GM23338 (cell line): ENCODE measurements at places on chromosomes 7 and 10.

GRCh38 chr10:3714967-3715366 is 70.0 kb downstream of the KLF6 start:
- no peak for DNase-seq

DNA sequence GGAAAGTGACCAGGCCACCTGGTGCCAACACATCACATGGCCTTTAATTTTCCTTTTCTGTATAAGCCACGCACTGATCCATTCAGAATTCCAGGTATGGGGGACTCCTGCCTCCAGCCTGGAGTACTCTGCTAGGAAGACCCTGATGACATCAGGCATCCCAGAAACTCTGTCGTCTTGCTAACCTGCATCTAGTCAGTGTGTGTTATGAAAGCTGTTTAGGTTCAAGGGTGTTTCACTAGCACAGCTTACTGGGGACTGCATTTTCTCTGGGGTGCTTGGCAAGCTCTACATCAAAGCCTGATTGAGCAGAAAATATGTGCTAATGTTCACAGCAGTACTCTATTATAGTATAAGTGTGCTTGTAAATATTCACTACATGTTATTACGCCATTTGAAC is 100.6 kb upstream of the MGMT start:
- no peak for DNase-seq

DNA sequence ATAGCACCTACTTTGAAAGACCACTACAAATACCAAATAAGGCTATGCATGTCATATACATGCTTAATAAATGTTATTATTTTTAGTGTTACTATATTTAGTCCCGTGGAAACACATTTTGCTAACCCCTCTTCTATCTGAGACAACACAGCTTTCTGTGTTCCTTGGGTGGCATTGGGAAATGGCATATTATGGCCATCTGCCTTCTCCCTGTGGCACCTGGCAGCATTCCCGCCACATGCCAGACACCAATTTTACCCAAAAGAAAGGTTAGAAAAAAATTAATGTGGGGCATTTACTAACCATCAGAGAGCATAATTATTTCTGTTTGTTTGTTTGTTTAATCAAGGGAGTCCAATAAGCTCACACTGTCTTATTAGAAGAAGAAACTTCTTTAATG is 168.6 kb upstream of the ETV1 start:
- no peak for DNase-seq

DNA sequence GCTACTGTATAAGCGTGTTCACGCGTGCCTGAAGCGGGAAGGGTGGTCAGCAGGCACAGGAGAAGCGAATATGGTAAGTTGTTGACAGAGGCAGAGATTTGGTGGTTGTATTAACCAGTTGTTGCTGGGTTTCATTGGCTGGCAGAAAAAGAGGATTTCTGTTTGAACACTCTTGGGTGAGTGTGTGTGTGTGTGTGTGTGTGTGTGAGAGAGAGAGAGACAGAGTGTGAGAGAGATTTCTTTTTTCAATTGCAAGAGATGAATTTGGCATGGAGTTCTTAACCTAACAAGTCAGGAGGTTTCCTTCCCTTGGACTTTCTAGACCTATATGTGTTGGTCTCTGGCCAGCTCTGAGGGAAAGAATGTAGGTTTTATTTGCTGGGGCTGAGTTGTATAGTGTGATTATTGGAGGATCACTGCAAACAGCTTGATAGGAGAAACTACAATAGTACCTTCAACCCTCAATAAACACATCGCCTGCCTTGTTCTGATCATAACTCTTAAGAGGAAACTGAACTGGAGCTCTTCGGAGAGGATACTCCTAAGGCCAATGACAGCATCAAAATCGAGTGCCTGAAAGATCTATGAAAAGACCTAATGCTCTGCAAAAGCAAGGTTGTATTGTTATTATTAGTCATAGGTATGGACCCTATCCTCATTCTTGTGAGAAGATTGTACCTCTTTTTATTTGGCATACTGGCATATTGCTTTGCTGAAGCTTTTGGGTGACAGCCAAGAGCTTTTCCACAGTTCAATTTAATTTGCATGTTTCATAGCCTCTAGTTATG is 1.2 kb downstream of the MCU start:
- no peak for DNase-seq

DNA sequence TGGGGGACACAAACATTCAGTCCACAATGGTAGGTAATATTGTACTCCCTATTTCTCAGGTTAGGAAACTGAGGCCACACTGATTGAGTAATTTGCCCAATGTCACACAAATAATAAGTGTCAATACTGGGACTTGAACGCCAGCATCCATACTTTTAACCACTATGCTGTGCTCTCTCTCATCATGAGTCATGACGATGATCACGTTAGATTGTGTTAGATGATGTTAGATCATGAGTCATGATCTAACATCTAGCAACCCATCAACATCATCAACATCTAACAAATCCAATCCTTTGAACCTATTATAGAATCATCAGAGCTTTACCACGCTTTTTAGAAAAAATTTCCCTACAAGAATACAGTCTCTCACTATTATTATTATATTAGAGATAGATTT is 28.1 kb upstream of the HERPUD2 start:
- DNase-seq = no peak

GRCh38 chr7:155533827-155534690 is 12.3 kb downstream of the CNPY1 start:
- DNase-seq = peak; percentile 89

DNA sequence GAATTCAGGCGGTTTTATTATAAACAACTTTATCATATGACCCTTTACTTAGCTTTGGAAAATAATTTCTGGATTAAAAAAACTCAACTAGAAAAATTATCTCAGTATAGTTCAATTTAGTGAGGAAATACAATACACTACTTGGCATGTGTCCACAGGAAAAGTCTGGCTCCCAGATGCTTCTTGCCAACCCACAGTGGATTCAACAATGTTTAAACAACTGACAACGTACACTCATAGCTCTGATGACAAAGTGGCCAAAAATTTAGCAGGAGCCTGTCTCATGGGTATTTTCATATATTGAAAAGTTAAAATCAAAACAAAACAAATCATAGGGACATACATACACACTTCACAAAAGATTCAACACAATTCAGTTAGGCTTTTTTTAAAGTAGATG is 158.8 kb downstream of the SKAP2 start:
- no peak for DNase-seq

DNA sequence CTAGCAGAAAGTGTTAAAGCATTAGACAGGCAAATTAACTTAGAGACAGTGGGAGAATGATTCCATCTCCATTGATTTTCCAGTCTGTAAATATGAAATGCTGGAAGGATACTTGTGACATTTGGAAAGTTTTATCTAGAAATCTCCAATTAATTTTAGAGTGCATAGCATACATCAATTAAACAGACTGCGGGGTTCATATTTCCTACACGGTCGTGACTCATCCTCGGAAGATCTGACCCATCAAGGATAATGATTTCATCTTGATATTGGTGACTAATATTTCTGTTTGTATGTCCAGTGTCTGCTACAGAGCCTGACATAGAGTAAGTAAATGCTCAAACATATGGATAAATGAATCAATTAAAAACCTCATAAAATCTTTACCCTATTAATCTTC is 474.9 kb downstream of the KCNMA1 start:
- DNase-seq = no peak

GRCh38 chr7:138374119-138374693 is 85.9 kb upstream of the TRIM24 start:
- no peak for DNase-seq

- DNase-seq = no peak
These were observed 5.6 kb downstream of the BZW2 start for GRCh38 chr7:16651396-16652239.

GRCh38 chr10:122466951-122467381 is 5.6 kb downstream of the HTRA1 start:
- DNase-seq = no peak

- DNase-seq = no peak
These were observed 167.1 kb upstream of the SMIM30 start for GRCh38 chr7:113285411-113285810.

- DNase-seq = no peak
These were observed 24.7 kb upstream of the TSPAN13 start for GRCh38 chr7:16728811-16729210.

GRCh38 chr10:44725404-44725803 is 185.7 kb upstream of the TMEM72 start:
- DNase-seq = no peak

DNA sequence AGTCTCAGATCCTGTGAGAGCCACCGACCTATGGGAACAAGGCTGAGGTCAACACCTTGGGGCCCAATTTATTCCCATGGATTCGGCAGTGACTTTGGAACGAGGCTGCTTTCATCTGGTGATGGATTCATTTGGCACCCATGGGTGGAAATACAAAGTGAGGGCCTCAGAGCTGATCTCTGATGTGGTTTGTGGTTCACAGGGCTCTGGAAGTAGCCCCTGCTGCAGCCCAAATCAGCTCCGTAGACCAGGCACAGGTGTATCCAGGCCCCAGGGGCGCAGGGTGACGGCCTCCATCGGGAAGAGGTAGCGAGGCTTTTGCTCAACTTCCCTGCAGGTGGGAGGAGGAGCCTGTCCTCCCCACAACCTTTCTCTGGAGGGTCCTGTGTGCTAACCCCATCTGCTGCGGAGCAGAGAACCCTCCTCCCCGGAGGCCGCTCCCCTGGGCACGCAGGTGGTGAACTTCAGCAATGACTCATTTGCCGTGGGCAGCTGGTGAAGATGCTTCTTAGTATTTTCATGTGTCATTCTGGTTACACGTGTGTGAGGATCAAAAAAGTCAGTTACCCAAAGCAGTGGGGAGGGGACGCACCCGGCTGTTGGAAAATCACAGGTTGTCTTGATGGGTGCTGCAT is 7.5 kb upstream of the JAKMIP3 start:
- no peak for DNase-seq

- no peak for DNase-seq
These were observed 340.9 kb upstream of the PCDH15 start for GRCh38 chr10:55141892-55142291.

DNA sequence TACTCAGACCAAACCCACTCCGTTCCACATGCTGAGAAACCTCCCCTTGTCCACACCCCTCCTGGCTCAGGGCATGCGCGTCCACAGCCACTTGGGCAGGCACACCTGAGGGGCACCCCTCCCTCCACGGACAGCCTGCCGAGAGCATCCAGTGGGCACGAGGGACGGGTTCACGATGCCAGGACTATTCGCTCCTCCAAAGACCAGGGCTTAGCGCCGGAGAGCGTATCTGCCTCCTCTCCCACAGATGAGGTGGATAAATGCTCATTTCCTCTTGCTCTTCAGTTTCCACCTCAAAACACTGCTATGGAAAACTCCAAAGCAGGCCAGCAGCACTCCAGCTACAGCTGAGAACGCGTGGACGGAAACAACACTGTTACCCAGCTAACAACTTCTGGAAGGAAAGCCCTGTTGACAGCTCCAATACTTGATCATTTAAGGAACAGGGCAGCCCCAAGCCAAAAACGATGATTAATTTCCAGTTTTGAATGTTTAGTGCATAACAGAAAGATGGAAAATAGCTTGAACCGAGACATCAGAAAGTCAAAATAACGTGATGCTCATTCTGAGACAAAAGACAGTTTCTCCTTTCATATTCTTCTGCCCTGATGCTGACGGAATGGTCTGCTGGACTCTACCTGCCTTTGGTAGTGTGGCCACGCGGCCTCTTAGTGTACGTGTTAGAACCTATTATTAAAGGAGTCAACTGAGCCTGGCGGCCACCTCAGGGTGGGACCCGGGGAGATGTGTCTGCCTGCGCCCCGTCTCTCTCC is 204.7 kb downstream of the DNAJB6 start:
- DNase-seq = no peak

- no peak for DNase-seq
These were observed 419.1 kb downstream of the AUTS2 start for GRCh38 chr7:70017357-70017756.

DNA sequence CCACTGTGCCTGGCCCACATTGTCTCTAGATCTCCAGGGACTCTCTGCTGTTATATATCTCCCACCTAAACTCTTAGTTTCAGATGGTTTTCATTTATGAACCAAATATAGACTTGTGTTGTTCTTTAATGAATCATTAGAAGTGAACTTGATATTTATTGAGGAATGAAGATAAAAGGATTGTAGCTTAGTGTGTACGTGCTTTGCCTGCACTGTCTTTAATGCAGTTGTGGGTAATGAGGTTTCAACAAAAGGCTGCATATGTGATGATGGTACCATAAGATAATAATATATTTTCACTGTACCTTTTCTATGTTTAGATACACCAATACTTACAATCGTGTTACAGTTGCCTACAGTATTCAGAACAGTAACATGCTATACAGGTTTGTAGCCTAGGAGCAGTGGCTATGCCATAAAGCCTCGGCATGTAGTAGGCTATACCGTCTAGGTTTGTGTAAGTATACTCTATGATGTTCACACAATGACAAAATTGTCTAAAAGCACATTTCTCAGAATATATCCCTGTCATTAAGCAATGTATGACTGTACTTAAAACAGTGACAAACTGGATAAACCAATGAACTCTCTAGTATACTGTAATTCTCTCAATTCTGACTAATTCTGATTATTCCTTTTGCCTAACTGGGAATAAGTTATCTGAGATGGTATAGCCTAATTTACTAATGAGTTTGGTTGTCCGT is 25.2 kb downstream of the VCL start:
- DNase-seq = no peak

GRCh38 chr10:30781670-30782121 is 152.1 kb upstream of the LYZL2 start:
- peak; percentile 42 for DNase-seq

GRCh38 chr7:105866102-105866801 is 10.1 kb downstream of the ATXN7L1 start:
- no peak for DNase-seq

GRCh38 chr10:74249865-74250264 is 98.8 kb downstream of the ADK start:
- no peak for DNase-seq

GRCh38 chr10:72250666-72251065 is 23.1 kb upstream of the DDIT4 start:
- DNase-seq = no peak

GRCh38 chr10:124493214-124493882 is 31.7 kb downstream of the LHPP start:
- no peak for DNase-seq

DNA sequence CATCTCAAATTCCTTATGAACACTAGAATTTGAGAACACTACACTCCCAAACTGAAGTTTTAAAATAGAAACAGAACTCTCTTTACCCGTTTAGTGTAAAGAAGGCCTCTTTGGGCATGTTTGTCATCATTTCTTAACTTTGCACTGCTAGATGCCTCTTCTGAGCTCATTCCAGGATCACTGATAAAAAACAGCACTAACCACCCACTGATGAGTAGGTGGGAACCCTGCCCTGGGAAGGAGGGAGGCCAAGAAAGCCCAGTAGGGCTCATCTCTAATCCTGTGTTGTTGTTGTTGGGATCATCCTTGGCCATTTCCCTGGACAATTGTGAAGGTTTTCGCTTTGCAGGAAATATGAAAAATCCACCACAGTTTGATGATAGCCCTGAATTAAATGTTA is 68.2 kb downstream of the CUBN start:
- DNase-seq = no peak
